Dermis blood vessel endothelial cell (primary cell): ENCODE measurements at places on chromosomes 12 and 14.

DNA sequence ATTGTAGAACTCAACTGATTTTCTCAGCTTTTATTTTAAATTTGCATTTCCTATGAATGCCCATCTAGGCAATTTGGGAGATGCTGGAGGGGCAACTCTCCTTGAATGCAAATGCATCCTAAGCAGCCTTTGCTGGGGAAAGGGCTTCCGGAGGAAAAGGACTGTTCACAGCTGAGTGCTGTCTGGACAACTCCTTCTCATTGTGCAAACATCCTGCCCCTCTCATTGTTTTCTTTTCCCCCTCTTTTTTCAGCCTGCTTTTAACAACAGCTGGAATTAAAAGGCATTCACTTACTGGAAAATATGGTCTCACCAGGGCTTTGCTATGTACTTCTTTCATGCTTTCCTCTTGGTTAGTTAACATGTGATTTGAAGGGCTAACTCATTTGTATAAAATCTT is 397.8 kb downstream of the FUT8 start:
- peak; percentile 20 for DNase-seq

- DNase-seq, result no peak
Measured at GRCh38 chr12:8453021-8453513, 2.7 kb upstream of the CLEC6A start.

- no peak for DNase-seq
Measured at GRCh38 chr14:62071039-62071438, 308.8 kb downstream of the SNAPC1 start.

- DNase-seq, result no peak
Measured at GRCh38 chr14:22071006-22071405, 397.4 kb upstream of the OR4E1 start.

GRCh38 chr12:63362166-63362565 is 211.2 kb upstream of the AVPR1A start:
- no peak for DNase-seq

GRCh38 chr12:52331833-52332232 is 10.6 kb upstream of the KRT83 start:
- DNase-seq, result no peak

DNA sequence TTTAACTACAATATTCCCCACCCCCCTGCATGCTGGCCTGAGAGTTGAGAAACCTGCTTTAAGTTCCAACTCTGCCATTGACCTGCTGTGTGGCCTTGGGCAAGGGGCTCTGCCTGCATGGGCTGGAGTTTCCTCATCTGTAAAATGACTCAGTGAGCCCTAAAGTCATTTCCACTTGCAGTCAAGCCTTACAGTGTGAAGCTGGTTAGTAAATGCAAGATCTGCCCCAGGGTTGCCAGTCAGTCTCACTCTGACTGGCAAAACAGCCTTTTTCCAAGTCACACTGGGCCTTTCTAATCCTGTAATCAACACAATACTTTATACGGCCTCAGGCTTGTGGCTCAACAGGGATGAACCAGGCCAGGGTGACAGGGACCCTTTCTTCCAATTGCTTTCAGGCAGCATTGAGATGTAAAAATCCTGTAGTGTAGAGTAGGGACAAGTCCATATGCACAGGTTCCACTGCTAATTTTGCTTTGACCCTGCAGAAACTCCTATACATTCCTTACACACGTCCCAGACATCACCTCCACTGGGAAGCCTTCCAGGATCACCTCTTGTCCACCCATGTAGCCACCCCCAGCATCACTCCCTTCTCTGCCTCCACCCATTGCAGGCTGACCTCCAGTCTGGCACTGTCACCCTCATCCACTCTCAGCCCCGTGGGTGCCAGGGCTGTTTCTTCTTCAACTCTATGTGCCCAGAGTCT is 42.6 kb upstream of the PRIMA1 start:
- DNase-seq, result no peak

GRCh38 chr12:102539651-102540553 is 59.5 kb upstream of the IGF1 start:
- DNase-seq, result no peak

DNA sequence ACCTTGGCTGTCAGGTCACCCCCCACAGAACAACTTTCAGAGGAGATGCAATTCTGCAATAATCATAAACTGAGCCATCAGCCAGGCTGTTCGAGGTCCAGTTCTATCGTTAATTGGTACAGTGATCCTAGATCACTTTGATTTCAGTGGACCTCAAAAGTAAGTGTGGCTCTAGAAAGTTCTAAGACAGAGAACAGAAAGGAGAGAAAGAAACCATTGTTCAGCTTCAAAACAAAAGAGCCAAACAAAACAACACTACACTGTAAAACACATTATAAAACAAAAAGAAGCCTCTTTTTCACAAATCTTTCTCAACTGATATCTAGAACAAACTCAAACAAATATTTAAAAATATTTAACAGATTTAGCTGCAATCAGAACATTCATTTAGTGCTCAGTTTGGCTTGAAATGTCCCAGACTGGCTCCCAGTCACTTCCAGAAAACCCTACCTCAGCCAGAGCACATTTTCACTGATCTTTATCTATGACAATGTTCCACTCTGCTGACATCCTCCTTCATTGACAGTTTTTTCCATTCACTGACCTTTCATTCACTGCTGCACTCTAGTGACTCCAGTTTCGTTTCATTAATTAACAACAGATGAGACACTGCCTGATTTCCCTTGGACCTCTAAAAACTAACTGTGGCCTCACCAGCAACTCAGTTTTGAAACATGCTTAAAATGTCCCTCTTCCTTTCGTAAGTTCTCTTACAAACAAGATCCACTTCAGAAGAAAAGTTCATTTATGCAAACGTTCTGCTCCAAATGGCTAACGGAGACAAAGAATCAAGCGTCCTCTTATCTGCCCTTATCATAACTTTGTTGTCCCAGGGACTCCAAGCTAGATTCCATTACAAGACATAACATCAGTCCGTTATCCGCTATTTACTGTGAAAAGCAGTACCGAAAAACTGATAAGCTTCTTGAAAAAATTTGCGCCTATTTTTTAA is 56.8 kb downstream of the DUSP16 start:
- DNase-seq, result peak; percentile 69

GRCh38 chr12:49537752-49538509 is 899 bp upstream of the KCNH3 start:
- DNase-seq, result no peak

- no peak for DNase-seq
Measured at GRCh38 chr12:122116707-122117535, 38.4 kb downstream of the MLXIP start.

DNA sequence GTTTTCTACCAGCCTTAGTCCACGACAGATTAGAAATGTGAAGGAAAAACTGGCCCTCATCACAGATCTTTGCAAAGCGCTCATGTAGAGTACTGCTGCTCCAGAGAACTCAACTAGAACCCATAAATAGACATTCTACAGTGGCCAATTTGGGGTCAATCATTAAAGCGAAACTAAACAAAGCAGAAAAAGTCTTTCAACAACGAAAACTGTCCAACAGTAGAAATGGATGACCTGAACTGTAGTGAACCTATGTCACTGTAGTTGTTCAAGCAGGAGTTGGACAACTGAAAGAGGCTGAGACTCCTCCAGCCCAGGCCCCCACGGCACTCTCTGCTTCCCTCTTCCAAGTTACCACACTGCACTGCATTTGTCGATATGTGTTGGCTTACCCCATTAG is 472.6 kb downstream of the BCAT1 start:
- no peak for DNase-seq

- DNase-seq, result no peak
Measured at GRCh38 chr12:115968211-115968610, 309.3 kb downstream of the MED13L start.

- DNase-seq, result no peak
Measured at GRCh38 chr14:94654071-94654861, 42.1 kb downstream of the SERPINA3 start.

DNA sequence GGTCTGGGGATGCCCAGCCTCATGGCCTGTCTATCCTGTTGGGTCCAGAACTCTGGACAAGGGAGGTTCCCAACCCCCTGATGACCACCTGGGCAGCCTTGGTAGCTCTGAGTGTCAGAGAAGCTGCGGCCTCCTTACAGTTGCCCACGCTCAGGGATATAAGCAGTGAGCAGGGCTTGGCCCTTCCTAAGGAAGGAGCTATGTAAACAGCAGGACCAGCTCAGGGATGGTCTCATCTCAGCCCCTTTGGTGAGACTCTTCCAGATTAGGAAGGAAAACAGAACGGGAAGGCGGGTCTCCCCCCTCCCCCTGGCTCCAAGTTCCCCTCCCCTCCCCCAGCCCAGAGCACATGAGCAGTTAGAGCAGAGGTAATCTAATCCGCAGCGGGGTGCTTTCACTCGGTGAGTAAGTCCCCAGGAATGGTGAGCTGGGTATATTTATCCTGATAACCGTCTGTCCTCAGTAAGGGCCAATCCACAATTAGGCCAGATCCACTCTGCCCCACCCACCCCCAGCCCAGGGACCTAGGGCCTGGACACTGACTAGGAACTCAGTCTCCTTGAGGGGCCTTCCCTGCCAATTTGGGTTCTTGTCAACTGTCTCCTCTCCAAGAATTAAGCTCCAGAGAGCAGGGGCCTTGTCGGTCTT is 29.5 kb upstream of the RPLP0 start:
- DNase-seq, result peak; percentile 85

DNA sequence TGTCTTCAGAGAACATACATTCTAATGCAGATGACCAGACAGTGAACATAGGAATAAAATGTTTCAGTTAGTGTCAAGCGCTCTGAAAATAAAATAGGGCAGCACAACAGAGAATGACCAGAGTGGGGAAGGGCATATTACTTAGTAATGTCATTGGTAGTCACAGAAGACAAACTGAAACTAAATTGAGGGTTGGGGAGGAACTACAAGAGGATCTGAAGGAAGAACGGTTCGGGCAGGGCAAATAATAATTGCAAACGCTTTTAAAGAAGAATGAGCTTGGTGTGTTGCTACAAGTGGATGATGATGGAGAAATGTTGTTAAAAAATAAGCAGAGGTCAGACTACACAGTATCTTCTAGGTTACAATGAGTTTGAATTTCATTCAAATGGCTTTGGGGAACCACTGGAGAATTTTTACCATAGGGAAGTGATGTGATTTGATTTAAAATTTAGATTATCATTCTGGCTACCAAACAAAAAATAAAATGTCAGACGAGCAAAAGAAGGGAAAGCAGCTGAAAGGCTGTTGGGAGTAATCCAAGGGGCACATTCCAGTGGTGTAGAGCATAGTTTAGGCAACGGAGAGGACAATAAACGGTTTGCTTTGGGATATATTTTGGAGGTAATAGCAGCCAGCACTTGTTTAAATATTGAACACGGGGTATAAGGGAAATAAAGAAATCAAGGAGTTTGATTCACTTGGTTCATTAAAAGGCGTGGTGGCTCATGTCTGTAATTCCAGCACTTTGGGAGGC is 56.3 kb upstream of the SLC6A13 start:
- no peak for DNase-seq

DNA sequence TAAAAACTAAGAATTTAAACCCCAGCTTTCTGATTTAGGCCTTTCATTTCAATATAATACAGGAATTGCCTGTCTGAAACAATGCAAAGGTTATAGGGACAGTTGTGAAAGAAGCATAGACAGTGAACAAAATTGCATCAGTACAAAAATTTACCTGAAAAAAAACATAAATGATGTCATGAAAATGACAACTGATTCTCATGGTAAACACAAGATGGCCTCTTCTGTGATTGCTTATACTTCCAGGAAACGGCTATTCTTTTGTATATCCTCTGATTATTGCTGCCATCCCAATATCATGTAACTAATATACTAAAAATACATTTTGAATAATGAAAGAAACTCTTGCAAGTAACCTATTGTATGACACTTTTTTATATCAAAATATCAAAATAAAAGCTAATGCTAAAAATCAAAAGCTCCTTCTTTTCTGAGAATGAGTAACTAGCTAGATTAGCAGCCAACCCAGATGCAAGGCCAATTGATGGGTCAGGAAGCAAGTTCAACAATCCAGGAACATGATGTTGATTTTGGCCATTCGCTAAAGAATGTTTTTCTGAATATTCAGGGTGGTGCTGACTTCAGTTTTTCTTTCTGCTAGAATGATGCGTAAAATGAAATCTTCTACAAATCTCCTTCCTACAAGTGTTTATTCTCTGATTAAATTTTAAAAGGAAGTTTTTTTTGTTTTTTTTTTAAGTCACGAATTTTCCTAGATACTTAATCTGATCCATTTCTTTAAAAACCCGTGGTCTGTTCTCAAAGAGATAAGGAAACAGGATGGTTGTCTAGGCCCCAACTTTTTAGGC is 83.6 kb downstream of the ALX1 start:
- DNase-seq, result peak; percentile 66

DNA sequence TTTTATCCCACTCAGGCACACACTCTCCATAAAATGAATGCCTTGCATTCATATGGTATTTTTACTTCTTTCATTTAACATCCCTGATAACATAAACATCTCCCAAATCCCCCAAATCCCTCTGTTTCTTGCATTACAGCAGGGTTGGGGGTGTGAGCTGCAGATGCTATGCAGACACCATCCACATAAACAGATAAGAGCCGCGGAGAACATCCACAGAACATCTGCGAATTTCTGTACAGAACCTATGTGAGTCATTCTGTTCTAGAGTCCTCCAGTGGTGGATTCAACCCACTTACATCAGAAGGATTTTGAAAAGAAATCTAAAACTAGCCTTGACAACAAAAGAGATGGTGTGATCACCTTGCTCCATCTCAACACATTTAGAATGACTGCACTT is 20.3 kb downstream of the FBLN5 start:
- no peak for DNase-seq

GRCh38 chr12:130074661-130075406 is 87.4 kb upstream of the FZD10 start:
- no peak for DNase-seq

- DNase-seq, result no peak
Measured at GRCh38 chr14:89185919-89186855, 230.8 kb downstream of the FOXN3 start.

DNA sequence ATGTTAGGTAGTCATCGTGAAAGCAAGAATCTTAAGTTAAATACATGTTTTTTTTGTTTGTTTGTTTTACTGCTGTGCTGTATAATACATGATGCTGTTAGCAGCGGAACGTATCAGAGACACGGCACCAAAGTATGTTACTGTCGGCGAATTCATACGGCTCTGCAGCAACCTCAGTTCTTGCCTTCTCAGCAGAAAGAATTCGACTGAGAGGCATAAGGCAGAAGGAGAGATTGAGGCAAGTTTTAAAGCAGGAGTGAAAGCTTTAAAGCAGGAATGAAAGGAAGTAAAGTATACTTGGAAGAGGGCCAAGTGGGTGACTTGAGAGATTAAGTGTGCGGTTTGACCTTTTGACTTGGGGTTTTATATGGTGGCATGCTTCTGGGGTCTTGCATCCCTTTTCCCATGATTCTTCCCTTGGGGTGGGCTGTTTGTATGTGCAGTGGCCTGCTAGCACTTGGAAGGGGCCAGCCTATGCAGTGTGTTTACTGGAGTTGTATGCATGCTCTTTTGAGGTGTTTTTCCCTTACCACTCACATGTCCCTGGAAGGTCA is 23.7 kb downstream of the LEMD3 start:
- DNase-seq, result no peak
